Activated CD4-positive, alpha-beta T cell treated with anti-CD3 and anti-CD28 coated beads for 1 hour (primary cell): ENCODE measurements at places on chromosomes 7 and 10.

- DNase-seq, result no peak
Observed at GRCh38 chr7:83819911-83820310, 171.0 kb upstream of the SEMA3E start.

GRCh38 chr10:106189292-106189691, 975.2 kb downstream of the SORCS1 start:
- DNase-seq, result no peak

DNA sequence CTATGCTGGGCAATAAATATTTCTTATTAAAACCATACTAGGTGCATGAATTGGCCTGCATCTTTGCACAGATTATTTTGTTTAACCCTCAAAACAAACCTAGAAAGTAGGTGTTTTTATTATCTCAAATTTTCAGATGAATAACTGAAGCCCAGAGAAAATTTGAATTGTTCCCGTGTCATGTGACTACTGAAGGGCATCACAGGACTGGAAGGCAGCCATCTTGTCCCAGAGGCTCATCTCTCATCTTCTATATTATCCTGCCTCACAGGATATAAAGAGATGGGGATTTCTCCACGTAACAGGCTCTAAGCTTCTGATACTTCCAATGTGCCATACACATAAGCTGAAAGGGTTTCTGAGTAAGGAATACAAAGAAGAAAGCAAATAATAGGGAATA, 84.0 kb upstream of the ODAD2 start:
- no peak for DNase-seq

DNA sequence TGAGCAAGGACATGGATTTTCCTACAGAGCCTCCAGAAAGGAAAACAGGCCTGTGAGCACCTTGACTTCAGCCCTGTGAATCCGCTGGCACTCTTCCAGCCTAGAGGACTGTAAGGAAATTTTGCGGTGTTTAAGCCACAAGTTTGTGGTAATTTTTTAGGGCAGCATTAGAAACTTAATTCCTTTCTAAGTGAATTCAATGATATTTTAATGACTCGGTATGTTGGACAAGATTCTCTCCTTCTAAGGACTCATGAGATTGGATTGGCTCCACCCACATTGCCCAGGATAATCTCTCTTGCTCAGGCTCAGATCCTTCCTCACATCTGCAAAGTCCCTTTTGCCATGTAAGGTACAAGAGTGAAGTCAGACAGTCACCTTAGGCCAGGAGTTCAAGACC, 4.5 kb downstream of the LYZL2 start:
- no peak for DNase-seq

DNA sequence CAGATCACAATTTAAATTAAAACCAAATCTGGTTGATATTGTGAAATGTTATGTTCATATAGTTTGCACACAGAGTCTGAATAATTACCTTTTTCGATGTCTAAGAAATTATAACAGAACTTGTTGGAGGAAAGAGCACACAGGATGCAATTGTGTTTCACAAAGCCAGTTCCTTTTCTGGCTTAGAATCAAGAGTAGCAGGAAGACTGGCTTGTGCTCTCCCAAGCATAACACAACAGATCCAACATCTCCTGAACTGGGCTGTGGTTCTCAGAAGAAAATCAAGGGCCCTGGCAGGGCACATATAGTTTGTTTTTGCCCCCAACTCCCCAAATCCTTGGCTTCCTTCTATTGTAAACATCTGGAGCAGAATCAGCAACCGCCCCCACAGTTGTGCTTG, 62.7 kb downstream of the LRRC4 start:
- no peak for DNase-seq

DNA sequence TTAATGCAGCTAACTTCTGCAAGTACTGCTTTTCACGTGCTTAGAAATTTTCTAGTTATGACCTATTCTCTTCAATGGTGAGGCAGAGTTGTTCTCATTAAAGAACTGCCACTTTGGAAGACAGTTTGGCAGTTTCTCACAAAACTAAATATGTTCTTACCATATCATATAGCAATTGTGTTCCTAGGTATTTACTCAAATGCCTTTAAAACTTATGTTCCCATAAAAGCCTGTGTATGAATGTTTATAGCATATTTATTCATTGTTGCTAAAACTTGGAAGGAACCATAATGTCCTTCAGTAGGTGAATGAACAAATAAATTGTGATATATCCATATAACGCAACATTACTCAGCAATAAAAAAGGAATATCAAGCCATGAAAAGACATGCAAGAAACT, 555.1 kb upstream of the POT1 start:
- no peak for DNase-seq

DNA sequence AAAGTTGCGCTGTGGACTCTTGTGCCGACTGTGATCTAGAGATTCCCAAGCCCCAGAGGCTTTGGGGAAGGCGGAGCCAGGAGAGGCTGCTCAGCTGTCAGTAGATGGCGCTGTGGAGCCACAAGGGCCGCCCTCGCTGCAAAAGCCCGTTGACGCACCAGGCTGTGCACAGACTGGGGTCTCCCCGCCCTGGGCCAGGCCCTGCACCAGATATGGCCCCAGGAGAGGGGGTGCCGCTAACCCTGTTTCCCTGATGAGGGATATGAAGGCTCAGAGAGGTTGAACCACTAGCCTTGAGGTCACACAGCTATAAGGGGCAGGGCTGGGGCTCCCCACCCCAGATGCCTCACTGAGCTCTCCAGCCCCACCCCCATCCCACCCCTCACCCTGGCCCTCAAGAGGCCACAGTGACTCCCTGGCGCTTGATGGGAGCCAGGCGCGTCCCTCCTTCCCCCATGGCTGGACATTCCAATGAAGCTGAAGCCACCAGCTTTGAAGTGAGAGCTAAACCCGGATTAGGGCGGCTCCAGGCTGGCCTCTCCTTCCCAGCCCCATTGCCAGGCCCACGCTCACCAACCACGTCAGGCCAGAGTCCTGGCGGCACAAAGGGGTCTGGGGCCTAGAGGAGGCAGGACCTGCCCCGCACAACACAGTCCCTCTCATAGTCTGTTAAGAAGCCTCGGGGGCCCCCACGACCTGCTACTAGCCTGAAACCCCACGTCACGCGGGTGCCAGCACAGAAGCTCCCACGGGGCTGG, 26.4 kb downstream of the MYL10 start:
- peak; percentile 45 for DNase-seq

DNA sequence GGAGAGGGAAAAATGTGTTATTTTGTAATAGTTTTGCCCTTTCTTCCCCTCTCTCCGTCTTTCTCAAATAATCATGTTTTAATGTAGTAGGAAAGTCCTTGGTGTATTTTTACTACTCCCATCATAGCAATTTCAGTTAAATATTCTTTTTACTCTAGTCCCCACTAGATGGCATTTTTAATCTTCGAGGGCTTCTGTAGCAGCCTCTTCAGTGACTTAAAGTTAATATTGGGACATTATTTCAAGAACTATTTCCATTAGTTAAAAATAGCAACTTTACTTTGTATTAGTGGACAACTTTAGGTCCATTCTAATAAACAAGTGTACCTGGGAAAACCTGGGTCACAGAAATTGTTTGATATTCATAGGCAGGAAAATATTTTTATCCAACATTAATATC, 23.0 kb downstream of the EDRF1 start:
- no peak for DNase-seq

- DNase-seq, result no peak
Observed at GRCh38 chr7:31883761-31884164, 186.4 kb downstream of the PDE1C start.

DNA sequence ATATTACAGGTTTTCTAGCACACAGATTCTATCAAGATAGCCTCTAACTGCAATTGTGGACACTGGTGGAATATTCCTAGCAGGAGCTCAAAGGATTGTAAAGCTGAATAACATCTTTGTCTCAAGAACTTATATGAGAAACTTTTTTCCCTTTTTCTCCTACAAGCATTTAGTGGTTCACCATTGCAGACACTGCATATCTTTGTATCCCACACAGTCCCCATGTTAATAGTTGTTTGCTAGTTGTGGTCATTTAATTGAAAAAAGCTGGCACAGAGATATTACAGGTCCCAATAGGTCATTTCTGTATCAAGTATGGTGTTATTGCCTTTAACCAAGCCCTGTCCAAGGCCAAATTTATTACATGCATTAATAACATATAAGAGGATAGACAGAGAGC, 226.2 kb upstream of the TCF7L2 start:
- DNase-seq, result no peak

DNA sequence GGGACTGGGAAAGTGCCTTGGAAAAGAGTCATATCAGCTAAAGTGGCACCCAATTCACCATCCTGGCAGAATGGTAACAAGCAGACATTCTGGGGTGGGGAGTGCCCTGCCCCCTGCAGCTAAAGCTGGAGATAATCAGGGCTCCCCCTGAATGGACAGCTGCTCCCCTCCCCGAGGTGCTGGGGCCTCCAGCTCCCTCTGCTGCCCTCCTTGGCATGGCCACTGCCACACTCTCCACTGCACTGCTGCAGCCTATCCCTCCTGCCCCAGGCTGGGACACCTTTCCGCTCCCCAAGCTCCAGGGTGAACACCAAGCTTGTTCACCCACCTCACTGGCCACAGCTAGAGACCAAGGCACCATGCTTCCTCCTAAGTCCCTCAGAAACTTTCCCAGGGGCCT, 9.8 kb upstream of the PARD3 start:
- DNase-seq, result no peak

GRCh38 chr10:42973870-42974692, 102.8 kb upstream of the RET start:
- no peak for DNase-seq

DNA sequence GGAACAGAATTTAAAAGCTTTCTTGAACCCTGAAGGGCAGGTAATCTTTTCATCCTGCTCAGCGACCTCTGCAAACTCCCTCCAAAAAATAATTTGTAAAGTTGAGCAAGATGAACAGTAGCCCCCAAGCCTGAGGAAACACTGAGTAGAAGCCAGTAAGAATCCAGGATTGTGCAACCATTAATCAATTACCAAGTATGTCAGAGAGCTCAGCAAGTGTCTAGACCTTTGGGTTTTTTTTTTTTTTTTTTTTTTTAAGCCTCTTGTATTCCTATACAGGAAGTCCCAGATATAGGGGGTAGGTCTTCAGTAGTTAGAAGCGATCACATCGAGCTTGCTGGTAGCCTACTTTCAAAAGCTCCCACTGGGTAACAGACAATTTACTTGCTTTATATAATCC, 155.2 kb downstream of the DGKI start:
- no peak for DNase-seq

- DNase-seq, result no peak
Observed at GRCh38 chr7:143447466-143447865, 4.2 kb downstream of the TAS2R60 start.

DNA sequence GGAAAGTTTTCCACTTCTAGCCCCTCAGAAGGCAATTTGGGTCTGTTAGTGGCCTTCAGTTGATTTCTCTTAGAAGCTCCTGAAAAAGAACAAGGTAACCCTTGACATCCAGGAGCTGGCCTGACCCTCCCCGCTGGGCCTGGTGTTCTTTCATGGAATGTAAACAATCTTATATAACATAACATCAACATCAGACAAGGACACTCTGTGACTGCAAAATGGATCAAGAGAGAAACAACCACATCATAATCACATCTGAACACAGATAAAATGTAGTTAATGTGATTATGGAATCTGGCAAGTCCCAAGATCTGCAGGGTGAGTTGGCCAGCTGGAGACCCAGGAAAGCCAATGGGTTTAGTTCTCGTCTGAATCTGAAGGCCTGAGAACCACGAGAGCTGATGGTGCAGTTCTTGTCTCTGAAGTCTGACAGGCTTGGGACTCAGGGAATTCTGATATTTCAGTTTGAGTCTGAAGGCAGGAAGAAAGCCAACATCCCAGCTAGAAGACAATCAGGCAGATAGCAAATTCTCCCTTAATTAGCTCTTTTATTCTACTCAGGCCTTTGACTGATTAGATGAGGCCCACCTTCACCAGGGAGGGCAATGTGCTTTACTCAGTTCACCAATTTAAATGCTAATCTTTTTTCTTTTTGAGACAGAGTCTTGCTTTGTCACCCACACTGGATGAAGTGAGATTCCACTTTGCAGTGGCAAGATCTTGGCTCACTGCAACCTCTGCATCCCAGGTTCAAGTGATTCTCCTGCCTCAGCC, 91.4 kb upstream of the NAMPT start:
- no peak for DNase-seq

- no peak for DNase-seq
Observed at GRCh38 chr7:81187753-81188152, 268.9 kb upstream of the SEMA3C start.

DNA sequence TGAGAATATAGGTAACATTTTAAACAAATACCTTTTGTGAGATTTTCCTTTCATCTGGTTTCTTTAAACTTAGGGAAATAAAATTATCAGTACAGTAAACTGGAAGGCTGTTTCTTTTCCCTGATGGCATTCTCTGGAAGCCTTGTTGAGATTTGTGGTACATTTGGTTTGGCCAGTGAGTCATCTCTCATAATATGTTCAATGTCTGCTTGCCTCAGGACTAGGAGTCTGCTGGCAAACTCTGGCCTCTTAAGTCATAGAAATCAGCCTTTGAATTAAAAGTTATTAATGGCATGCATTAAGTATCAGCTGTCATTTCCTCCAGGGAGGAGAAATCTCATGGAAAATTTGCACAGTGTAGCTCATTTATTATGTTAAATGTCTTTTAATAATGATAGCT, 316.6 kb upstream of the KIAA1217 start:
- DNase-seq, result no peak

DNA sequence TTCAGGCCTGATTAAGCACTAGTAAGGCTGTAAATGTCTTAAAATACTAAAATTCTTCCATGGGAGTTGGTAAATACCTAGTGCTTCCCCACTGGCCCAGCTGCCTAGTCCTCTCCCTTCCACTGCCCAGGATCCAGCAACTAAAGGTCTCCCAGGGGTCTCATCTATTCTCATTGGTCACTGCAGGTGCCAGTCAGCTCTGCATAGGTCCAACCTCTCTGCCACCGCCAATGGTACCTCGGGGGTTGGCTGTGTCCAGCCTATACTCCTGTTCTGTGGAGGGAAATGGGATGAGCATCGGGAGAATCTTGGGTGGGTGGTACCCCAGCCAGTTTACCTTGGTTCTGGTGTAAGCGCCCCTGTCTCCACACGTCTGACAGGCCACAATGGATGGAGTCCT, 6.1 kb upstream of the CREB5 start:
- no peak for DNase-seq

DNA sequence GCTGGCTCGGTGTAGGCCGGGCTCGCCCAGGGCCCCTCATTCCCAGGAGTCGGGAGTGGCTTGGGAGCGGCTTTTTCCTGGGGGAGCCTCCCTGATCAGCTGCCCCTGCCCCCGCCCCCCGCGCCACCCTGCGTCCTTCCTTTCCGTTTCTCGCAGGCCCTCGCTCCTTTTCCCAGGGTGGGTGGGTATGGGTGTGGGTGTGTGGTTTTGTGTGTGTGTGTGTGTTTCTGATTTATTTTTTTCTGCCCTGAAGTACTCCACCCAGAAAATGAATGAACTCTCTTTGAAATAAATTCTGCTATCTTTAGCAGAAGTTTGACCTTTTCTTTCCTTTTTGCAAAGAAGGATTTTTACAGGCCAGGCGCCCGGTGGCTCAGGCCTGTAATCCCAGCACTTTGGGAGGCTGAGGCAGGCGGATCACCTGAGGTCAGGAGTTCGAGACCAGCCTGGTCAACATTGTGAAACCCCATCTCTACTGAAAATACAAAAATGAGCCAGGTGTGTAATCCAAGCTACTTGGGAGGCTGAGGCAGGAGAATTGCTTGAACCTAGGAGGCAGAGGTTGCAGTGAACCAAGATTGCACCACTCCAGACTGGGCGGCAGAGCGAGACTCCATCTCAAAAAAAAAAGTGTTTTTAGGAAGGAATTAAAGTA, 30.0 kb upstream of the AP5Z1 start:
- no peak for DNase-seq
